ENCODE measurements at places on chromosomes 12 and 14.

GRCh38 chr14:74301594-74302151 is 1.1 kb downstream of the ABCD4 start:
- no peak for DNase-seq

GRCh38 chr12:109706747-109707469 is 6.7 kb upstream of the FAM222A start:
- DNase-seq: no peak

DNA sequence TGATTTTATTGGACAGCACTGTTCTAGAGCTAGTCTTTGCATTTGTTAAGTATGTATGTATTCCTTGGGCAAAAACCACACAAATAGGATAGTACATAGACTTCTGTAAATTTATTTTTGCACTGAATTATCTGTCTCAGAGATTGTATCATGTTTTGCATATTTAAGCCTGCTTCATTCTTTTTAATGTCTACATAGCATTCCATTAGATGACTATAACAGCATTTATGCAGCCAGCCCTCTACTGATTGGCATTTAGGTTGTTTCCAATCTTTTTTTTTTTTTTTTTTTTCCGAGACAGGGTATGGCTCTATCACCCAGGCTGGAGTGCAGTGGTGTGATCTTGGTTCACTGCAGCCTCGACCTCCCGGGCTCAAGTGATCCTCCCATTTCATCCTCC is 34.5 kb downstream of the SYNDIG1L start:
- DNase-seq: no peak

DNA sequence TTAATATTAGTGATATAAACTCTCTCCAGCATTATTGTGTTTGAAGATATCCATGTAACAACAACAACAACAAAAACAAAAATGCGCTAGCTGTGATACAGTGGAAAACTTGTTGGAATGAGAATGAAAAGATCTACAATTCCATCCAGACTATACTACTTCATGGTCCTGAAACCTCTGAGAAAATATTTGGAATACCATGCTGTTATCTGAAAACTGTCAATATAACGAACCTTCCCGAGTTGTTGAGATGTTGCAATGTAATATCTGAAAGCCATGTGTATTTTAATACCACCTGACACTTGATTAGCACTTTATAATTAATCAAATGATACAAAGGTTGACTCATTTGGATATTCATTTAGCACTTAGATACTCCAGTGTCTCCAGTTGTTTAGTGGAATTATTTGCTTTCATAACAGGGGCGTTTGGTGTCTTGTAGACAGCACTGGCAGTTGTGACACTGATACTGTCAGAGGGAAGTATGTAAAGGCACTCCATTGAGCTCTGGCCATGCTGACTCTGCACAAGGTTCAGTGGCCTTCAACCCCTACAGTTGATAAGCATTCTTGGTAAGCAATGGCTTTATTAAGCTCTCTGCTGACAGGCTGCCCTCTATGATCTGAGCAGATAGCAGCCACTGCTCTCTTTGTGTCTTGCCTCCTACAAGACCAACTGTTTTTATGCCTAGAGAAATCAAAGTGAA is 447.1 kb upstream of the SEL1L start:
- DNase-seq: no peak

DNA sequence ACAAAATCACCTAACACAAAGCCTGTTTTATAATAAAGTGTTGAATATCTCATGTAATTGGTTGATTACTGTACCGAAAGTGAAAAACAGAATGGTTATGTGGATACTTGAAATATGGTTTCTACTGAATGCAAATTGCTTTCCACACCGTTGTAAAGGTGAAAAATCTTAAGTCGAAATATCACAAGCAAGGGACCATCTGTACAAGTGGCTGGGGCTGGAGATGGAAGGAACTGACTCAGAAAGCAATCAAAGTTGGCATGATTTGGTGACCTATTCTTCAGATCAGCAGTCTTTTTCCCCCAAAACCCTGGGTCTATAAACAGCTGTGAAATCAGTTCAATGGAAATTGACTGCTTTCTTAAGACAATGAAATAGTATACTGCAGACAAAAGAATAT is 3.6 kb downstream of the CBX5 start:
- no peak for DNase-seq

DNA sequence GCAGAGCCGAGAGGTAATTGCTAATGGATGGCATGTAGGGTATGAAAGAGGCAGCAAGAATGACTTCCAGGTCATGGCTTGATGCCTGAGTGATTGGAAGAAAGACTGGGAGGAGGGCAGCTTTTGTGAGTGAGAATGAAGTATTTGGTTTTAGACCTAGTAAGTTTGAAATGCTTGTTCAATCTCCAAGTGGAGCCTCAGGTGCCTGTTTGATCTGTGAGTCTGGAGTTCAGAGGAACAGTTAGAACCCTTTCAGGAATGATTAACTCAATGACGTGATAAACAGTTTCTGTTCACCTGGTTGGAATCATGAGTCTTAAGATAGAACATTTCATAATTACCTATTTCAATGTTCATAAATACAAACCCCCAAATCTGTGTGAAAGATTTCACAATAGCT is 10.4 kb downstream of the KCNJ8 start:
- DNase-seq: no peak

DNA sequence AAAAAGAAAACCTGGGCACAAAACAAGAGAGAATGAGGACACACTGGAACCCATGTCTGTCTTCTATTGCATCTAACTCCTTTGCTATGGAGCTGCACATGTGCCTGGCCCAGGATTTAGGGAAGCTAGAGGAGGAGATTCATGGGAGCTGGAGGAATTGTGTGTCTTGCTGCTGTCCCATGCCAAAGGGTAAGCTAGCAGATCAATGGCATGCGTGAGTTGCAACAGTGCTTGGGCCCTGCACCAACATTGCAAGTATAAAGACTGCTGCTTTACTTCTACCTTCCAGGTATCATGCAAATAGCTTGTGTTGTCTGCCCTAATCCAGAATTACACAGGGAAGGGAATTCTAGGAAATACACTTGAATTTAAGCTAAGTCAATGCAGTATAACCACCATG is 196.4 kb upstream of the IGF1 start:
- DNase-seq: no peak

DNA sequence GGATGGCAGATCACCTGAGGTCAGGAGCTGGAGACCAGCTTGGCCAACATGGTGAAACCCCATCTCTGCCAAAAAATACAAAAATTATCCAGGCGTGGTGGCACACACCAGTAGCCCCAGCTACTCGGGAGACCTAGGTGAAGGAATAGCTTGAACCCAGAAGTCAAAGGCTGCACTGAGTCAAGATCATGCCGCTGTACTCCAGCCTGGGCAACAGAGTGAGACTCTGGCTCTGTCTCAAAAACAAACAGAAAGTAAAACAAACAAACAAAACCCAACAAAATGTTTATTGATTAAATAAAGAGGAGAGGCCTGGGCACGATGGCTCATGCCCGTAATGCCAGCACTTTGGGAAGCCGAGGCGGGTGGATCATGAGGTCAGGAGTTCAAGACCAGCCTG is 5.5 kb downstream of the ZCCHC8 start:
- no peak for DNase-seq

DNA sequence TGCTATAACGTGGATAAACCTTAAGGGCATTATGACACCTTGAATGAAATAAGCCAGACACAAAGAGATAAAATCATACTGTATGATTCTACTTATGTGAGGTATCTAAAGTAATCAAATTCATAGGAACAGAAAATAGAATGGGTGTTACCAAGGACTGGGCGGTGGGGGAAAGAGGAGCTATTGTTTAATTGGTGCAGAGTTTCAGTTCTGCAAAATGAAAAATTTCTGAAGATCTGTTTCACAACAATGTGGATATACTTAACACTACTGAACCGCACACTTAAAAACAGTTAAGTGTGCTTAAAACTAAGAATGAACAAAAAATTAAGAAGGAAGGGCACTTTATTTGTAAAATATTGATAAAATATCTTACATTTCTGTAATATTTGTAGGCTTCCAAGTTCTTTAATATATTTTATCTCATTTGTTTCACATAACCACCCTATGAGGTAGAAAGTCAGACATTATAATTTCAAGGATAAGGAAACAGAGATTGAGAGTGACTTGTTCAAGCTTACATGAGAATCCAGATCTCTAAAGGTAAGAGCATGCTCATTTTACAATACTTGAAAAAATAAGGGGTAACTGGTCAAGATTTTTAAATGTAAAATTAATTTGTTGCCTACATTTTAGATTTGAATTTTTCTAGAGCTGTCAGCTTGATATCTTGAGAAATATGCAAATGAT is 14.9 kb downstream of the LTA4H start:
- no peak for DNase-seq

DNA sequence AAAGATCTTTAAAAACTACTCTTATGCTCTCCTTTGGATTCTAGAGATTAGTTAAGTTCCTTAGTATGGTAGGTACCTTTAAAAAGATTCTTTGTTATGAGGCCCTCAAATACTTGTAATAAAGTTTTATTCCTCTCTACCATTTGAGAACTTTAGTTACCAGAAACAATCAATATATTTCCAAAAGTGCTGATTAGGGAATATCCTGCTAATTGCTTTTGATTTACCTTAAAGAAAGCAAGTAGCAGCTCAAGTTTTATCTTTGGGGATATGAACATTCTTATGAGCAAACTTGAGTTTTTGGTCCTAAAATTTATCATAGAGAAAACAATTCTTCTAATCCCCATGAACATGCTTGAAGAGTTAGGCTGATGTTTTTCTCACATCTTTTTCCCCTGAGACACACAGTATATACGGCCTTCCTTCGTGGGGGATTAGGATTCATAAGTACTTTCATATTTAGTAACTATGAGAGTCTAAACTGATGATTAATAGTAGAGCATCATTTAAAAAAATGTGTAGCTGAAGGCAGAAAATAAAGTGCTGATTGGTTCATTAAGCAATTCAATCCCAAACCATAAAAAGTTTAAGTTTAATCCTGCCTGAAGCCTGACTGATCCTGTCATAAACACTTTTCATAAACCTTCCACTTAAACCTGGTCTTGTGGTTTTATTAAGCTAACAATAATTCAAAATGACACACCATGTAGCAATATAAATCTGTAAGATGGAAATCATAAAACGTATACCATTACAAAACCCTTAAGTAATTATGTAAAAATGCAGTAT is 380.5 kb upstream of the FBXO33 start:
- DNase-seq: no peak

DNA sequence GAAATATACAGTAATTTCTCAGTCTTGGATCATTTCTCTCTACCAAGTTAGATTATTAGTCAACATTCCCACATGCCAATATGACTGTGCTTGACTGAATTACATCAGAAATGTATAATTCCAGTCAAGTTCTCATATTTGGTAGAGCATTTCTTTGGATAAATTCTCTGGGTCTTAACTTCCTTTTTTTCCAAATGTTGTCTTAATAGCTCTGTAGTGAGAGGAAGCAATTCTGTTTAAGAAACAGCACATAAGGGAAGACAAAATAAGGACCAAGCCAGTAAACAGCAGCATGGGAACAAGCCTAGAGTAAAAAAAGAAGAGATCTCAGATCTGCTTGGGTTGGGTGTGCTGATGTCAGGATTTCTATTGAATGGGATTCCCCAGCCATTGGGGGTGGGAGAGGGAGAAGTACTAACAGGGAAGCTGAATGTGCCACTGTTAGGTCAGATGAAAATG is 14.2 kb upstream of the DYRK2 start:
- DNase-seq: peak; percentile 59

GRCh38 chr12:93829016-93829415 is 151.8 kb downstream of the CRADD start:
- DNase-seq: no peak

All from KBM-7 (cell line).